ENCODE measurements at places on chromosomes 3 and 15. TPM values are rescaled to one million over a fixed set of nuclear protein-coding genes. Genes with fewer than 3 reads are reported as not detected.

- H3K27ac ChIP-seq, result no peak overlapping the region
- no peak for DNase-seq
- peaks cover 6% of the 10 kb centered on the region for H3K36me3 ChIP-seq
- no peaks in the 10 kb centered on the region for H3K27me3 ChIP-seq
Observed at GRCh38 chr3:143795874-143796273, 52.4 kb downstream of the SLC9A9 start.

DNA sequence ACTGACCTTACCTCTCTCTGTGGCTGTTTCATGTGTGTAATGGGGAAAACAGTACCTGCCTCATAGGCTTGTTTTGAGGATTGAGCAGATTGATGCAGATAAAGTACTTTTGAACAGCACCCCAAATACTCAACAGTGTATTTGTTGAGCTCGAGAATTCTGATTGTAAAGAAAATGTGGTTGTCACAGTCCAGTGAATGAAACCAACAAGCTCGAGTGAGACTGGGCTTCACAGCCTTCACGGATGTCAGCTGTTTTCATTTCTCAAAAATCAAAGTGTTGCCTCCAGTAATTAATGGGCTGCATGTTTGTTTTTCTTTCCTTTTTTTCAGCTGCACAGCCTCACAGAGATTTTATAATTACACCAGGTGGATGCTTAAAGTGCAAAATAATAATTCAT is 43.7 kb downstream of the PARP15 start:
- H3K4me3 ChIP-seq, result no peak overlapping the region
- peaks cover 44% of the 10 kb centered on the region for H3K27me3 ChIP-seq
- H3K27ac ChIP-seq, result no peak overlapping the region
- no peak for DNase-seq

- H3K27me3 ChIP-seq, result peaks cover 8% of the 10 kb centered on the region
- H3K27ac ChIP-seq, result peak overlapping the region; percentile 100
- DNase-seq, result no peak
- H3K36me3 ChIP-seq, result peaks cover 21% of the 10 kb centered on the region
- peak overlapping the region; percentile 95 for H3K4me3 ChIP-seq
- peaks cover 43% of the 10 kb centered on the region for H3K4me1 ChIP-seq
Observed at GRCh38 chr3:38164643-38164951, 740 bp upstream of the OXSR1 start.

DNA sequence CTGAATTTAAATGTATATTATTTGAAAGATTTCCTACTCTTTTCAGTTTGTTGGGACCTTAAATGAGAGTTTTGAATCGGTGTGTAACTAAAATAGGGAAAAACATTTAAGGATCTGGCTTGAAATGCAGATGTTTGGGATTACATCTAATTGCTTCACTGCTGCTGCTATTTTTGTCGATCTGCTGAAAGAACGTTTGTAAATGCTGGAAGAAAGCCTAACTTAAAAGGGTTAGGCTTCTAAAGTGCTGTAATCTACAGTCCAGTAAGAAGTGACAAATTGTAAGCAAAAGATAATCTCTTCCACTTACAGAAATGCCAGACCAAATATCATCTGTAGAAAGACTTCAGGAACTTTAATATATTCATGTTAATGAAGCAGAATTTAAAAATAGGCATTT is 691.6 kb downstream of the ZNF385D start:
- H3K27ac ChIP-seq, result no peak overlapping the region
- H3K36me3 ChIP-seq, result no peaks in the 10 kb centered on the region
- H3K4me1 ChIP-seq, result peaks cover 26% of the 10 kb centered on the region
- no peak overlapping the region for H3K4me3 ChIP-seq
- no peak for DNase-seq

GRCh38 chr3:175890066-175890465 is 1030.9 kb downstream of the NAALADL2 start:
- DNase-seq, result no peak
- no peaks in the 10 kb centered on the region for H3K27me3 ChIP-seq
- H3K36me3 ChIP-seq, result no peaks in the 10 kb centered on the region
- no peak overlapping the region for H3K4me3 ChIP-seq

DNA sequence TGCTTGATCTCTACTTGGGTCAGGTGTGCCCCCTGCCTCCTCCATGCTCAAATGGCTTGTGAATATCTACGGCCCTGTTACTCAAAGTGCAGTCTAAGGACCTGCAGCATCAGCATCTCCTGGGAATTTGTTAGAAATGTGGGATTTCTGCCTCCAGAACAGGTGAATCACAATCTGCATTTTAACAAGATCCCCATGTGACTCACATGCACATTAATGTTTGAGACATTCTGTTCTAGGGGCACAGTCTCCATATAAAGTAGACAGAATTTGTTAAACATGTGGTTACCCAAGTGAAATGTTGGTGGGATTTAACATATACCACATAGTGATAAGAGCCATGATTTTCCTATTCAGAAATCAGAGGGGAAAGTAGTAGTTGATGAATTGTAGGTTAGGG is 256.2 kb downstream of the NR1D2 start:
- peaks cover 53% of the 10 kb centered on the region for H3K4me1 ChIP-seq
- H3K27me3 ChIP-seq, result peaks cover 22% of the 10 kb centered on the region
- H3K36me3 ChIP-seq, result peaks cover 6% of the 10 kb centered on the region

GRCh38 chr3:10766049-10766705 is 49.9 kb upstream of the SLC6A11 start:
- H3K36me3 ChIP-seq, result no peaks in the 10 kb centered on the region
- no peak overlapping the region for H3K27ac ChIP-seq
- peaks cover 25% of the 10 kb centered on the region for H3K27me3 ChIP-seq
- H3K4me3 ChIP-seq, result no peak overlapping the region
- DNase-seq, result no peak

GRCh38 chr3:159693226-159693625 is 295.4 kb upstream of the IL12A start:
- peaks cover 5% of the 10 kb centered on the region for H3K27me3 ChIP-seq
- DNase-seq, result no peak
- H3K4me1 ChIP-seq, result no peaks in the 10 kb centered on the region
- H3K36me3 ChIP-seq, result peaks cover 15% of the 10 kb centered on the region

DNA sequence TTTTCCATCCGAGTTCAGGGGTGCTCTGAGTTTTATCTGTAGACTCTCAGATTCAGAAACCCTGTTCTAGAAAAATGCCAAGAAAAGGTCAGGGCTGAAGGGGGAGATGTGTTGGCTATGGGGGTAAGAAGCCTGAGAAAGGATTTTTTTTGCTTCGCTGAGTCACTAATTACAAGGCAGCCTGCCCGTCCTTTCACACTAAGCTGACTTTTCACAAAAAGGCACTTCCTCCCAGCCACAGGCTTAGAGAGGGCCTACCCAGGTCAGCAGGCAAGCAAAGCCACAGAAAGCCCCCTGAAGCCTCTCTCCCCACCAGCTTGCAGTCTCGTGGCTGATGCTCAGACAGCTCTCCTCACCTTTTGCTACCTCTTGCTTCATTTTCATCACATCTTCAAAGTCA is 192.6 kb upstream of the PRICKLE2 start:
- peaks cover 9% of the 10 kb centered on the region for H3K27me3 ChIP-seq
- DNase-seq, result no peak
- no peak overlapping the region for H3K27ac ChIP-seq
- H3K4me3 ChIP-seq, result no peak overlapping the region
- peaks cover 10% of the 10 kb centered on the region for H3K4me1 ChIP-seq

GRCh38 chr15:40106203-40107161 is 2.2 kb downstream of the BMF start:
- H3K27ac ChIP-seq, result no peak overlapping the region
- H3K4me3 ChIP-seq, result no peak overlapping the region
- no peaks in the 10 kb centered on the region for H3K36me3 ChIP-seq
- H3K4me1 ChIP-seq, result peaks cover 65% of the 10 kb centered on the region

GRCh38 chr3:38472342-38472741 is 18.7 kb downstream of the ACVR2B start:
- H3K27ac ChIP-seq, result no peak overlapping the region
- H3K4me3 ChIP-seq, result no peak overlapping the region
- DNase-seq, result no peak
- H3K4me1 ChIP-seq, result no peaks in the 10 kb centered on the region

DNA sequence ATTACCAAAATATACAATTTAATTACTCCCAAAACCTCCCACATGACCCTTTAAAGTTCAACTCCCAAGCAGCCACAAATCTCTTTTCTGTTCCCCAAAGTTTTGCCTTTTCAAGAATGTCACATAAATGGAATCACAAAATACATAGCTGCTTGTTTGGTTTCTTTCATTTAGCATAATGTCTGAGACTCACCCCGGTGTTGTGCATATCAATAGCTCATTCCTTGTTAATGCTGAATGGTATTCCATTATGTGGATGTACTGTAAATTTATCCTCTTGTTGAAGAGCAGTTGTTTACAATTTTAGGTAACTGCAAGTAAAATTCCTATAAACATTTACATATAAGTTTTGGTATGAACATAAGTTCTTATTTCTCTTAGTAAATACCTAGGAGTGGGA is 15.5 kb downstream of the NAA50 start:
- peaks cover 7% of the 10 kb centered on the region for H3K36me3 ChIP-seq
- no peak overlapping the region for H3K27ac ChIP-seq
- peaks cover 3% of the 10 kb centered on the region for H3K27me3 ChIP-seq
- no peak for DNase-seq

DNA sequence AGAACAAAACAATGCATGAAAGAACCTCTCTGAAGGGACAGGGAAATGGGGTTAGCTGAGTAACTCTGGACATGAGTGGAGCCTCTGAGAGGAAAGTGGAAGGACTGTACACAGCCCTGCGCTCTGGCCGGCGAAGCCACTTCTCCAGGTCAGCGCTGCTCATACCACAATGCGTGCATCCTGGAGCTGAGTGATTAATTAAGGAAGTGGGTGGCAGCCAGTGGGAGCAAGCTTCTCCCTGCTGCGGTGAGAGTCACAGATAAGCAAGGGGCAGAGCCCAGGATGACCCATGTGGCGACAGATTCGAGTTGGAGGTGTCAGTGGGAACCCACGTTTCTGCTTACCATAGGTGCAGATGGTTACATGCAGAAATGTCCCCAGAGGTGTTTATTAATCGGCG is 48.0 kb downstream of the KLF15 start:
- H3K36me3 ChIP-seq, result peaks cover 19% of the 10 kb centered on the region
- peaks cover 34% of the 10 kb centered on the region for H3K4me1 ChIP-seq
- H3K27me3 ChIP-seq, result peaks cover 3% of the 10 kb centered on the region
- no peak for DNase-seq
- no peak overlapping the region for H3K4me3 ChIP-seq

DNA sequence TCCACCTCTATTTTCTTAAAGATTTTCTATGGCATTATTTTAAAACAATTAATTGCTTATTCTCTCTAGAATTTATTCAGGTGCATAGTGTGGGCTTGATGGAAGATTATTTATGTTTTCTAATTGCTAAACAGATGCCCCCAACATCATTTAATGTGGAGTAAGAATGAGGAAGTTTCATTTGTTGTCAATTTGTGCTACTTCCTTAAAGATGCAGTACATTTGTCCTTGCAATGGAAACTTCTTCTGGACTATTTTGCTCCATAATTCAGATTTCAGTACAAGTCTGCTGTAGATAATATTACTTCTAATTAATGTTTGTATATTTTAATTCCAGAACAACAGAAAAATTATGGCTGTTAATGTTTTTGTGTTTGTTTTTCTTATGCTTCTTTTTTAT is 104.8 kb downstream of the TGFBR2 start:
- DNase-seq, result no peak
- H3K36me3 ChIP-seq, result peaks cover 5% of the 10 kb centered on the region
- H3K4me3 ChIP-seq, result no peak overlapping the region
- 0 out of 2 replicates have a peak, but pooled peaks cover 2% of the 10 kb centered on the region for H3K27me3 ChIP-seq
- no peak overlapping the region for H3K27ac ChIP-seq
- H3K4me1 ChIP-seq, result peaks cover 11% of the 10 kb centered on the region

DNA sequence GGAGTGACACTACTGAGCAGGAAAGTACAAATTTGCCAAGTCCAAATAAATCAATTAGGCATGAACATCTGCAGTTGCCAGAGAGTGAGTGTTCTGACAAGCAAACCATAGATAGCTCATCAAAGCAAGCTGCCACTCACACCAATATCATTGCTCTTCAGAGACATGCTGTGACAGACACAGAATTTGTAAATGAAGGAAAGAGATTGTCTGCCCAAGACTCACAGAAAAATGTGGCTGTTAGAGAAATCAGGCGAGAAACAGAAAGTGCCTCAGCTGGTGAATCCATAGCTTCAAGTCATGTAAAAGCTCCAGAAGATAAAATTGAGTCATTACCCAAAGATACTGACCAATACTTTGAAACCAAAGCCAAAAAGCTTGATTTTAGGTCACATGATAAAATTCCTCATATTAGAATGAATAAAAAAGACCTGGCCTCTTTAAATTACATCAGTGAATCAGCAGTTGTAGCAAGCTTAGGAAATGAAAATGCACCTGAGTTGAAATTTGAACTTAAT is 50.8 kb downstream of the CRYBG3 start:
- peaks cover 29% of the 10 kb centered on the region for H3K4me1 ChIP-seq
- H3K27me3 ChIP-seq, result peaks cover 2% of the 10 kb centered on the region
- H3K4me3 ChIP-seq, result peak overlapping the region; percentile 71
- peak overlapping the region; percentile 96 for H3K27ac ChIP-seq
- H3K36me3 ChIP-seq, result peaks cover 15% of the 10 kb centered on the region
- DNase-seq, result peak; percentile 43

DNA sequence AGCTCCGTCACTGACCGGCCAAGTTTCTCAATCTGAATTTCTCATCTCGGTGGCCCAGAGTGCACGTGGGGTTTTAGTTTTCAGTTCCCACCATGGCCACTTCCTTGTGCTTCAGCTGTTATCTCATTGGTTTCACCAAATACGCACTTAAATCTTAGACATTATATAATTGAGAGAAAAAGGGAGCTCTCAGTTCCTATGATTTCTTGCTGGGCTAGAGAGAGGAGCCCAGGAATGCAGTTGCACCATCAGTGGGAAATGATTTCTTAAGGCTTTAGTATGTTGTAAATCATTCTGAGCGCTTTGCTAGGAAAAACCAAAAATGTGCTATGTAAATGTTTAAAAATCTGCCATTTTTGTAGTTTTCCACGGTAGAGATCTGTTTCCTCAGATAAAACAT is 53.2 kb downstream of the OXNAD1 start:
- H3K27me3 ChIP-seq, result peaks cover 2% of the 10 kb centered on the region
- no peak for DNase-seq
- peaks cover 24% of the 10 kb centered on the region for H3K36me3 ChIP-seq
- H3K4me3 ChIP-seq, result no peak overlapping the region
- H3K4me1 ChIP-seq, result no peaks in the 10 kb centered on the region
- H3K27ac ChIP-seq, result no peak overlapping the region

- no peak overlapping the region for H3K27ac ChIP-seq
- peaks cover 35% of the 10 kb centered on the region for H3K27me3 ChIP-seq
- H3K4me1 ChIP-seq, result peaks cover 5% of the 10 kb centered on the region
- DNase-seq, result no peak
- H3K4me3 ChIP-seq, result no peak overlapping the region
Observed at GRCh38 chr3:37787153-37787867, 74.4 kb upstream of the CTDSPL start.

- no peak overlapping the region for H3K27ac ChIP-seq
- H3K4me1 ChIP-seq, result no peaks in the 10 kb centered on the region
- H3K27me3 ChIP-seq, result peaks cover 8% of the 10 kb centered on the region
- no peaks in the 10 kb centered on the region for H3K36me3 ChIP-seq
- DNase-seq, result no peak
Observed at GRCh38 chr3:41163421-41163820, 35.9 kb upstream of the CTNNB1 start.

GRCh38 chr15:47737477-47737876 is 20.2 kb downstream of the SEMA6D start:
- no peaks in the 10 kb centered on the region for H3K4me1 ChIP-seq
- peaks cover 6% of the 10 kb centered on the region for H3K27me3 ChIP-seq
- H3K36me3 ChIP-seq, result no peaks in the 10 kb centered on the region
- H3K27ac ChIP-seq, result no peak overlapping the region

SPTBN5 gene
- 0.34 TPM for total RNA-seq

MAP6D1 gene
- total RNA-seq, result 2.9 TPM

EOMES gene
- total RNA-seq, result not detected

P2RY14 gene
- not detected for total RNA-seq

FAM107A gene
- total RNA-seq, result 0.17 TPM

TMEM158 gene
- 38.7 TPM for total RNA-seq

ARL13B gene
- 7.8 TPM for total RNA-seq

CRYGS gene
- 0.63 TPM for total RNA-seq

C3orf22 gene
- total RNA-seq, result not detected

GOLGA8J gene
- not detected for total RNA-seq

THUMPD3 gene
- 53.1 TPM for total RNA-seq

UBE2Q2 gene
- 39.8 TPM for total RNA-seq
